Activated CD8-positive, alpha-beta T cell treated with anti-CD3 and anti-CD28 coated beads for 36 hours (primary cell): ENCODE measurements at places on chromosomes 6 and 20. TPM values are rescaled to one million over a fixed set of nuclear protein-coding genes. Genes with fewer than 3 reads are reported as not detected.
A peak's percentile ranks its signal among the peaks of the same experiment; 100 is the strongest.

DNA sequence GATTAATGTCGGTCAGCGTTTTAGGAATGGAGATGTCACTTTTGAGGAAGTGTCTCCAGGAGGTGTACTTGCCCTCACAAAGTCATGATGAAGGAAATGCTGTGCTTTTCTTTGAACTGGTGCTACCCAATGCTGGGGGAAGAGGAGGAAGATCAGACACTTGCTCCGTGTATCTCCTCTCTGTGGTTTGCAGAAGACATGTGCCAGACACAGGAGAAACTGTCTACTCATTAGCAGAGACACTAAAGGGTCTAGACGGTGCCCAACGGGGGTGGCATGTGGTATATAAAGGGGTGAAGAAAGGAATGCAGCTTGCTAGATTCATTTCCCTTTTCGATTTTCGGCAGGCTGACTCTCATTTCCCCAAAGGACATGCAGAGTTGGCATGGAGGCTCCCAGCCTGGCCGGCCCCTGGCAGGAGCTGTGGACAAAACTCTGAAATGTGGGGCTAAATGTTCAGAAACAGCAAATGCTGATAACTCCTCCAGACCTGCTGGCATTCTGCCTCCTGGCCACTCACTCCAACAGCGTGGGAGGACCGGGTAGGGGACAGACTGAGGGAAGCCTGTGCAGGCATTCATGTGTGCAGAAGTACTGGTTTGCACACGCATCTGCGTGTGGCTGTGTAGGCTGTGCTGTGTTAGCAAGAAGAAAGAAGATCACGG is 59.6 kb upstream of the QKI start:
- H3K4me1 ChIP-seq: no peaks in the 10 kb centered on the region
- no peak overlapping the region for H3K4me3 ChIP-seq
- H3K27ac ChIP-seq: no peak overlapping the region
- H3K36me3 ChIP-seq: no peaks in the 10 kb centered on the region

DNA sequence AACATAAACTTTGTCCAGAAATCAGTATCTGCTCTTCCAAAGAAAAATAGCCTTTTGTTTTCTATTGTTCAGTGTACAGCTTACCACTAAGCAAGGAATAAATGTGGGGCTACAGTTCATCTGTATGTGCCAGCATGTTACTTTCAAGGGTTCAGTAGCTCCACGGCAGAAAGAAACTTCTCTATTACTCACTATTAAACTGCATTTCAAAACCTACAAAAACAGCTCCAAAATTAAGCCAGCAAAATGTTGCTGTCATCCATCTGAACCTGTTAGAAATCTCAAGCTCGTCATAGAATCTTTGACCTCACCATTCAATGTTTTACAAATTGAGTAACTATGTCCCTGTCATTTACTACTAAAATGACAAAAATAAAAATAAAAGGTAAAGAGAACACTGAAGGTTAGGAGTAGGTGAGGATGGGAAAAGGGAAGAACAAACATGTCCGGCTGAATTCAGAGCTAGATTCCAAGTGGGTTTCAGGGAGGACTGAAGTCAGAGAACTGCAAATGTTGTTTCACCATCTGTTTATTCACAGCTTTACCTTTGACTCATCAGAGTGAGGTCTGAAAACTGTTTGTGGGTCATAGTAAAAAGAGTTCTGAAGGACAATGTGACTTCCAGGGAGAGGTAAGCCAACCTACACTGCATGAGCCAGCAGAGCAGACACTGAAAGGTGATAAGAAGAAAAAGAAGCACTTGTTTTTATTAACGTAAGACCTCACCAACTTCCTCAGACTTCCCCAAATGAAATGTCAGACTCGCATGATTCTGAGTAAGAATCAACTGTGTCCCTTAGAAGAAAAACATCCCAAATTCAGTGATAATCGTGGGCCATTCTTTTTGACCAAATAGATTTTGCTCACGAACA is 62.0 kb downstream of the ATXN1 start:
- no peaks in the 10 kb centered on the region for H3K27me3 ChIP-seq
- H3K36me3 ChIP-seq: peaks cover 18% of the 10 kb centered on the region
- DNase-seq: peak; percentile 56
- peaks cover 69% of the 10 kb centered on the region for H3K4me1 ChIP-seq

- no peak overlapping the region for H3K27ac ChIP-seq
- peaks cover 17% of the 10 kb centered on the region for H3K27me3 ChIP-seq
- H3K4me3 ChIP-seq: no peak overlapping the region
- no peaks in the 10 kb centered on the region for H3K36me3 ChIP-seq
- no peak for DNase-seq
Observed at GRCh38 chr6:4613795-4614194, 162.4 kb upstream of the CDYL start.

GRCh38 chr6:3739311-3739897 is 12.1 kb downstream of the PXDC1 start:
- H3K27ac ChIP-seq: no peak overlapping the region
- no peak for DNase-seq
- H3K4me1 ChIP-seq: peaks cover 7% of the 10 kb centered on the region
- H3K27me3 ChIP-seq: peaks cover 8% of the 10 kb centered on the region

DNA sequence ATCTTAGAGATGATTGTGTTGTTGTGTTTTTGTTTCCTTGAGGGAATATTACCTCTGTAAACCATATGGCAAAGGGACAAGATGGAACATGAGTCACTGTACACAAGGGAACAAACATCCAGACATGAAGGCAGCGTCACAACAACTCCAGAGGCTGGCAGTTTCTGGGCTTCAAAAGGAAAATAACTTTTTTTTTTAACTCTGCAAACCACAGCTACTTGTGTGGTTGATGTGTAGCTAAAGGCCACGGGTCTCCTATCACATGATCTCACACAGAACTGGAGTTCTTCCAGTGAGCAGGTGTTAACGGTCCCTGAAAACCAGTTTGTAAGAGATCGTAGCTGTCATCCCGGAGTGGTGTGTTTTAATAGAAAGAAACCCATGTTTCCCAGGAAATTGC is 33.2 kb upstream of the HBS1L start:
- no peaks in the 10 kb centered on the region for H3K27me3 ChIP-seq
- H3K36me3 ChIP-seq: peaks cover 3% of the 10 kb centered on the region

- peaks cover under 1% of the 10 kb centered on the region for H3K4me1 ChIP-seq
- no peak overlapping the region for H3K4me3 ChIP-seq
- H3K27ac ChIP-seq: no peak overlapping the region
- no peak for DNase-seq
- peaks cover 9% of the 10 kb centered on the region for H3K36me3 ChIP-seq
Observed at GRCh38 chr6:18433059-18433458, 45.9 kb downstream of the RNF144B start.

- peaks cover 3% of the 10 kb centered on the region for H3K36me3 ChIP-seq
- peaks cover 62% of the 10 kb centered on the region for H3K4me1 ChIP-seq
- no peak for DNase-seq
- no peak overlapping the region for H3K27ac ChIP-seq
- no peak overlapping the region for H3K4me3 ChIP-seq
Observed at GRCh38 chr6:107780226-107780625, 43.9 kb downstream of the SCML4 start.

GRCh38 chr6:151096255-151096612 is 143.5 kb upstream of the AKAP12 start:
- no peak overlapping the region for H3K27ac ChIP-seq
- peaks cover 8% of the 10 kb centered on the region for H3K4me1 ChIP-seq
- DNase-seq: no peak
- H3K36me3 ChIP-seq: peaks cover 73% of the 10 kb centered on the region
- no peak overlapping the region for H3K4me3 ChIP-seq

GRCh38 chr20:31704225-31705119 is 18.2 kb downstream of the BCL2L1 start:
- no peaks in the 10 kb centered on the region for H3K27me3 ChIP-seq
- no peak for DNase-seq
- no peak overlapping the region for H3K27ac ChIP-seq
- H3K4me3 ChIP-seq: no peak overlapping the region

GRCh38 chr20:20199361-20200160 is 147.2 kb downstream of the CFAP61 start:
- DNase-seq: no peak
- H3K27ac ChIP-seq: no peak overlapping the region
- H3K4me3 ChIP-seq: no peak overlapping the region
- peaks cover 14% of the 10 kb centered on the region for H3K27me3 ChIP-seq
- no peaks in the 10 kb centered on the region for H3K36me3 ChIP-seq
- H3K4me1 ChIP-seq: no peaks in the 10 kb centered on the region

DNA sequence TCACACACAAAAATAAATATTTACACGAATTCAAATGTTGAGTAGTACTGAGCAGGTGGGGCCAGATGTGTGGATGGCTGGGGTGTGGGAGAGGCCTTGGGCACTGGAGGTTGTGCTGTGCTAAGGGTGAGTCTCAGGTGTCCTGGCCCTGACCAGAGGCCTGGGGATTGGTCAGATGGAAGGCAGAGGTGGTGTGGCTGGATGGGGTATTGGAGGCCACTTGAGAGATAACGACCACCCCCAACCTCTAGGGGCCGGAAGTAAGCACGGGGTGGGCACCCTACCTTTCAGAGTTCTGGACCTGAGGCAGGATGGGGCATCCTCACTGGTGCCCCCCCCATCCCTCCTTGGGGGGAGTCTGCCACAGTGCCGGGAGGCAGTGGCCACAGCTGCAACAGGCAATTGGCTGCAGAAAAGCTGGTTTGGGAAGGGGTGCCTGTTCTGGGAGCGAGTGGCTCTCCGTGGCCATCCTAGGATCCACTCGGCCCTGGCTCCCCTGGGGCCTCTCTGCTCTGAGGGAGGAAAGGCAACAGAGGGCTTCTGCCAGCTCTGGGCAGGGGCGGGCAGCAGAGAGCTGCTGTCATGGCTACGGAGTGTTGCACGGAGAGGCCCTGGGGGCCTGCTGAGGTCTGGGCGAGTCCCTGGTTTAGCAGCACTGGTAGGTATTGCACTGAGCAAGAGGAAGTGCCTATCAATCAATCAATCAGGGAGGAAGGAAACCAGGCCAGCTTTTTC is 87.6 kb downstream of the ASXL1 start:
- no peaks in the 10 kb centered on the region for H3K27me3 ChIP-seq
- H3K4me1 ChIP-seq: peaks cover 27% of the 10 kb centered on the region
- H3K36me3 ChIP-seq: peaks cover 17% of the 10 kb centered on the region
- peak; percentile 52 for DNase-seq
- H3K27ac ChIP-seq: peak overlapping the region; percentile 63

- H3K27me3 ChIP-seq: peaks cover 19% of the 10 kb centered on the region
- H3K36me3 ChIP-seq: no peaks in the 10 kb centered on the region
- no peaks in the 10 kb centered on the region for H3K4me1 ChIP-seq
- no peak overlapping the region for H3K4me3 ChIP-seq
- H3K27ac ChIP-seq: no peak overlapping the region
- no peak for DNase-seq
Observed at GRCh38 chr6:114030767-114031166, 59.8 kb upstream of the HDAC2 start.

GRCh38 chr20:46222521-46223007 is 85.7 kb downstream of the CDH22 start:
- H3K27me3 ChIP-seq: peaks cover 13% of the 10 kb centered on the region
- H3K36me3 ChIP-seq: no peaks in the 10 kb centered on the region
- no peak overlapping the region for H3K27ac ChIP-seq
- DNase-seq: no peak
- no peak overlapping the region for H3K4me3 ChIP-seq

DNA sequence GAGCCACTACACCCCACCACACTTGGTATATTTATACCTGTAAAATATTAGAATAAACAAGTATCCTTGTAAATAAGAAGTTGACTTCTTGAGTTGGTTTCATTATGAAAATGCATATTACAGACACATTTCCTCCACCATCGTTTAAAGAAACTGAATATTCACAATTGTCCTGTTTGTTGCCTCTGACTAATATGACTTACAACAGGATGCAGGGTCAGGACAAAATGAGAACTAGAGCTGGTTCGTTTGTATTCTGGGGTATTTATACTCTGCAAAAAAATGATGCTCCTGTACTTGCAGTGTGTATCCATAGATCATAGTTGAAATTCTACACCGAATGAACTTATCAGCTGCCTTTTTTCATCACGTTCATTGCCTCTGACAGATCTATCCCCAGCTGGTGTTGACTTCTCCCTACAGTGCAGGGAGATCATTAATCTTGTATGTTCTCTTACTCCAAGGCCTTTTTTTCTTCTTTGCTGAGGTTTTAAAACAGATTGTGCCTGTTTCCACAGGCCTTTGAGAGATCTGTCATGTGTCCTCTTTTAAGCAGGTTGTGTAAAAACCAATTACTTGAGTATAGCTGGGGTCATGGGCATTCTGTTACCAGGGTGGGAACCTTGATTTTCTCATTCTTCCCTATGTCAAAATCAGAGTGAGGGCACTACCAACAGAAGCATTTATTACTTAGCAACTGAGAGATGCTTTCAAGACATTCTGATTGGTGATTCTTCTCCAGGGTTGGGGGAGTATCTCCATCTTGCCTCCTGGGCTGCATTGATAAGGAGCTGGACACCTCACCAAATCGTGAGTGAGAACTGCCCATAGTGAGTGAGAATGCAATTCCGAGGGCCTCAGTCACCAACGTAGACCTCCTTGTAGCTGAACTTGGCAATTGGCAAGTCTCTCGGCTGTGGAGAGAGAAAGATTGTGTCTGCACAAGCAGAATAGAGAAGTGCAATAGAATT is 78.8 kb upstream of the CD83 start:
- H3K36me3 ChIP-seq: no peaks in the 10 kb centered on the region
- H3K4me3 ChIP-seq: no peak overlapping the region
- H3K27ac ChIP-seq: no peak overlapping the region
- peaks cover 14% of the 10 kb centered on the region for H3K27me3 ChIP-seq
- DNase-seq: no peak

GRCh38 chr20:59105581-59105980 is 58.0 kb upstream of the ZNF831 start:
- no peak overlapping the region for H3K27ac ChIP-seq
- peaks cover 17% of the 10 kb centered on the region for H3K4me1 ChIP-seq
- H3K4me3 ChIP-seq: no peak overlapping the region
- H3K27me3 ChIP-seq: no peaks in the 10 kb centered on the region

DNA sequence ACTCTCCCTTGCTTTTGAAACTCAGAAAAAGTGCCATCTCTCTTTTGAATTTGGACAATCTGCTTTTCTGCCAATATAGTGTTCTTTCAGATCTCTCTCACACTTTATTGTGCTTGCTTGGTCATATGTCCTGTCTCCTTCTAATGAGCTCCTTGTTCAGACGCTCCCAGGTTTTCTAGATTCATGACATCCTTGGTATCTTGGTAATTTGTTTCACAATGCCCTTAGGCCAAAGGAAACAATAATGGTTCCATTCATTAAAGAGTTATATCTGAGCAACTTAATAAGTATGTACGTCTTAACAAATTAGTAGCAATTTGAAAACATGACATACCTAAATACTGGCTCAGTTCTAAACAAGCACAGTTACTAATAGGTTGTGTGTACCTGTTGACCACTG is 293.4 kb upstream of the SPTLC3 start:
- DNase-seq: no peak
- no peak overlapping the region for H3K4me3 ChIP-seq
- H3K36me3 ChIP-seq: no peaks in the 10 kb centered on the region

GRCh38 chr20:47905628-47906347 is 120.5 kb upstream of the SULF2 start:
- no peaks in the 10 kb centered on the region for H3K4me1 ChIP-seq
- no peak for DNase-seq
- H3K4me3 ChIP-seq: no peak overlapping the region
- H3K27me3 ChIP-seq: no peaks in the 10 kb centered on the region
- H3K27ac ChIP-seq: no peak overlapping the region

The SAPCD1 gene
- 18.7 TPM for total RNA-seq

The CRIP3 gene
- total RNA-seq: 2.2 TPM

The FGD2 gene
- 1.4 TPM for total RNA-seq

The EFCAB8 gene
- total RNA-seq: 0.89 TPM

The KCTD20 gene
- 42.7 TPM for total RNA-seq

The NINL gene
- 4.1 TPM for total RNA-seq

The CPNE5 gene
- 1.2 TPM for total RNA-seq

The ACOT13 gene
- total RNA-seq: 33.6 TPM

The ZHX3 gene
- total RNA-seq: 14.1 TPM

The EBF4 gene
- total RNA-seq: 1.2 TPM

The DAAM2 gene
- not detected for total RNA-seq
